ENCODE measurements at places on chromosomes 2 and 18.

DNA sequence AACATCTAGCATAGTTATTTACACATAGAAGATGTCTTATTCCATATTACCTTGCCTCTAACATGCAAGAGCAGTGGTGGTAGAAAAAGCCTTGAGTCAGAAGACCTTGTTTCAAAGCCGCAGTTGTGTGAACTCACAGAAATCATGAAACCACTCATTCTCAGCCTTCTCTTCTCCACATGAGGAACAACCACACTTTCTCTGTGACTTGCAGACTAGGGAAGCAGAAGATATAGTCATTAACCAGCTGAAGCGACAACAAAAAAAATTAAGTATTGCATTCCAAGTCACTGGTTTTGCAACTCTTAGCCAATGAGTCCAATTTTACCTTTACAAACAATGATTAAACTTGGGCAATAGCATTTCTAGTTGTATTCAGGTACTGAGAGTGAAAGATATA is 19.0 kb downstream of the TWSG1 start:
- DNase-seq: no peak

GRCh38 chr2:209331291-209331844 is 92.5 kb upstream of the MAP2 start:
- DNase-seq: no peak

GRCh38 chr2:102951249-102951648 is 189.4 kb downstream of the TMEM182 start:
- DNase-seq: no peak

GRCh38 chr2:179675435-179675834 is 186.0 kb downstream of the ZNF385B start:
- DNase-seq: no peak

- DNase-seq: no peak
These were observed 42.9 kb downstream of the MREG start for GRCh38 chr2:215970425-215970824.

- DNase-seq: no peak
These were observed 22.2 kb upstream of the DGKD start for GRCh38 chr2:233332125-233332524.

GRCh38 chr2:20128506-20129330 is 77.3 kb upstream of the LAPTM4A start:
- DNase-seq: no peak

DNA sequence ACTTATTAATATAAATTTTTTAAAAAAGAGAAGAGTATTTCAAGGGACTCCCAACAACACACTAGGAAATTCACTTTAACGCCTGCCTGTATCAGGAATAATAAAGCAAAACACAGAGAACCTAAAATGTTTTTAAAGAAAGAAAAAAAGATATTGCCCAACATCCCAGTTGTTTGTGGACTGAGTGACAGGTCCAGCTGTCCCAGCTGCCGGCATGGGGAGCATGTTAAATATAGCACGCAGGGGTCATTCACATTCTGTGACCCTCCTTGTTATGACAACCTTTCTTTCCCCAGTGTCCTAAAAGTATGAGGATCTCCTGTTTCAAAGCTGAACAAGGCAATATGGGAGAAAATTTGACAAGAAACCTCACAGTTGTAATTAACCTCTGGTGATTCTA is 4.4 kb downstream of the KLHL41 start:
- DNase-seq: no peak

DNA sequence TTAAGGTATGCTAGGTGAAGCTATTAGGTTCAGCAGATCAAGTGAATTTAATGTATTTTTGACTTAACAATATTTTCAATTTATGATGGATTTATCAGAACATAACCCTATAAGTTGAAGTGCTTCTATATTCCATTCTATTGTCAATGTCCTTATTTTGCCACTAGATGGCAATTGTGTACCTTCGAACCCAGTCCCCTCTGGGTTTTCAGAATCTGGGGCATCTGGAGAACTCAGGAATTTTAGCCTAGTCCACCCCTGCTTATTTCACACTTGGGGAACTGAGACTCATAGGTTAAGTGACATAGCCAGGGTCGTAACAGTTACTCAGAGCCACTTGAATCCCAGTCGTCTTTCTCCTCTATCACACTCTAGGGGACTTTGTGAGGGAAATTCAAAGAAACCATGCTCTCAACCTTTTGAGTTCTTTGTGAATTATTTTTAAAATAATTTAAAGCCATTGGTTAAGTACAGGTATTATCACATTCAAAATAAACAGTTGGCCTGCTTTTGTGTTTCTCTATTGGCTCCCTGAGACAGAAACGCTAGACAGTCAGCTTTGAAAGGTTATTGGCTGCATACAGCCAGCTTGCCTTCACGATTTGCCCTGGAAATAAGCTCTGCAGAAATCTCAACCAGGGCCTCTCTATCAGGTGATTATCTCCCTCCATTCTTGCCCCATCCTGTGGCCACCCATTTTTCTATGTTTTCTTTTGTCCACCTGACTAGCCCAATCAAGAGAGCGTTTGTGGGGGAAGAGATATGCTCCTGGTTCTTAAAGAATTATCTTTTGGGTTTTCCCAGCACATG is 145.0 kb downstream of the TTC27 start:
- no peak for DNase-seq

Data from lower leg skin (tissue), 4 donors.